ENCODE measurements at places on chromosomes 2 and 18.

DNA sequence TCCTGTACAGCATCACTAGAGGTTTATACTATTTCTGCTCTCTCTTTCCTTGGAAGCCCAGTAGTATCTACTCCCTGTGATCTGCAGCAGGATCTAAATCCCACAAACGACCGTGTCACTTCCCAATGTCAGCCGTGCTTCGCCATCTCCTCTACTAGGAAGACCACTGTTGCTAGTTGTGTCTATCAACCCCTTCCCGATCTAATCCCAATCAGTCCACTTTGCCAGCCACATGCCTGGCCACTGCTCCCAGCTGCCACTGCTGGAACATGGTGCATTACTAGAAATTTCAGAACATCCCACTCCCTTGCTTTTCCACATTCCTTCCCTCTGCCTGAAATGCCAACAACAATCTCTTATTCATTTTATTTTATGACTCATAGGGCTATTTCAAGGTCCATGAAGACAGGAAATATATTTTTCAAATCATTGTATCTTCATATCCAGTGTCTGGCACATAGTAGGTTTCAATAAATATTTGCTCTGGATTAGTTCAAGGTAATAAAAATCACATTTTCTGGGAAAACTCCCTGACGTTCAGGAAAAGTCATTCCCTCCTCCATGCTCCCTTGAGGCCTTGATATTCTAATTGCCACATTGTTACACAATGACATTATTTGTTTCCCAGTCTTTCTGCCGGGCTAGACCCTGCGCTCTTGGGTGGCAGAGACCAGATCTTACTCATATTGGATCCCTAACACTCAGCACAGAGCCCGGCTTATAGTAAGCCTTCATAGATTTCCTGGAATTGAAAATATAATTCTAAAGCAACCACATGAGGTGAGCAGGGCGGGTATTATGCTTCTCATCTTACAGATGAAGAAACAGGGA, 2.1 kb upstream of the TRIB2 start:
- peak; percentile 18 for DNase-seq

GRCh38 chr18:5424903-5425664, 118.7 kb downstream of the EPB41L3 start:
- no peak for DNase-seq

GRCh38 chr18:6614952-6615351, 114.6 kb upstream of the ARHGAP28 start:
- DNase-seq: no peak

GRCh38 chr18:54094474-54094873, 130.0 kb downstream of the MBD2 start:
- no peak for DNase-seq

DNA sequence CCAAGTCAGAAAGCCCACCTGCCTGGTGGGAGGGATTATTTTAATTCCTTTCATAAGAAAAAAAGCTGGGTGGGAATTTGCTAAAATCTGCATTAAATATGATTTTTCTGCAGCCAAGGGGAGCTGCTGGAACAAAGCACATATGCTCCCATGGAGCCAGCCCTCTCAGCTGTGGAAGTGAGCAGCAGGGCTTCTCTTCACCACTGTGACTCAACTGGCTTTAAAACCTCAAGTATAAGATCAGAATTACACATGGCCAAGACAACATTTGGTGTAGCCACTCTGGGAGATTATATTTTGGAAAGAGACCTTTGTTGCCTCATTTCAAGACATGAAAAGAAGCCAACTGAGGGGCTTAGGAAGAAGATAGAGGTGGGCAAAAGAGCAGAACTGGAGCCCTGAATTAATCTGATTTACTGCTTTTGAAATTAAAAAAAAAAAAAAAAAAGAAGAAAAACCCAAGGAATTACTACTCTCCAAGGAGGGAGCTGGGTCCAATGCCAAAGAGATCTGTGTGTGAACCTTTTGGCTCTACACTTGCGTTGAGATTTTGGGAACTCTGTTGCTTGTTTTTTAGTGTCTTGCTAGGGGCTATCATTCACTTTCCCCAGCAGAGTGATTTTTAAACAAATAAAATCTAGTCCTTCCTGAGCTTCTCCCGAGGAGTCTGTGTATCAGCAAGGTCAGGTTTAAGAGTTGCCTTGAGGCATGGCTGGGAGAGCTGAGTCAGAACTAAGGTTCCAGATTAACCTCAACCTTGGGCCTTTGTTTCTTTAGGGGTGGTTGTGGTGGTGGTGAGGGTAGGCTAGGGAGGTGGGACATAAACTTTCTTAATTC, 6.0 kb downstream of the LHCGR start:
- DNase-seq: no peak

All from activated CD4-positive, alpha-beta T cell treated with anti-CD3 and anti-CD28 coated beads for 4 hours (primary cell).